Body of pancreas (tissue), 4 donors: ENCODE measurements at places on chromosomes 4 and X.

- no peak for DNase-seq
These were observed 32.3 kb upstream of the PLAC8 start for GRCh38 chr4:83146841-83147240.

- DNase-seq, result no peak
These were observed 100.8 kb upstream of the TENM3 start for GRCh38 chr4:182142176-182143085.

GRCh38 chr4:158496030-158496741 is 25.5 kb upstream of the RXFP1 start:
- DNase-seq, result peak; percentile 64

DNA sequence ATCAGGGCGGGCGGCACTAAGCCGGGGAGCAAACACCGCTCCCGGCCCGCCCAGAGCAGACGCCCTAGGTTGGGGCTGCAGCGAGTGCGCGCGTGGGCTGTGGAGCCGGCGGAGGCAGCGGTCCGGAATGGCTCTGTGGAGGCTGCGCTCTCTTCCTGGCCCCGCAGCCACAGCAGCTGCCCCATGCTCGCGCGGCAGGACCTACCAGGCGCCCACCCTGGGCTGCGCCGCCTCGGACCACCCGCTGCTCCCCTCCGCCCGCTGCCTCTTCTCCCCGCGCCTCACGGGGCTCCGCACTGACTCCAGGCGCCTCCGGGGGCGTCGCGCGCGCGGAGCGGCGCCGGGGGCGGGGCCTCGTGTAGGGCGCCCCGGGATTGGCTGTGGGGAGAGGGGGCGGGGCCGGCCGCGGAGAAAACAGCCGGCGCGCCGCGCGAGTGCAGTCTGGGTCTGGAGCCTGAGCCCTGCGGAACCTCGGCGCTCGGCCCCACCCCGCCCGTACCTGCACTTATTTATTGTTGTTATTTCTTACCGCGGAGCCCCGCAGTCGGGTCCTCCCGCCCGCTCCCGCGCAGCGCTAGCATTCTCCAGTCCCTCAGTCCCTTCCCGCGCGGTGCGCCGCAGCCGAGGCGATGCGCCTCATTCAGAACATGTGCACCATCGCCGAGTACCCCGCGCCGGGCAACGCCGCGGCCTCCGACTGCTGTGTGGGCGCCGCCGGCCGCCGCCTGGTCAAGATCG is at the start of gene RASL11B:
Gene RASL11B, plus strand, starts transcription at position 439 of the 738 bp plus-strand sequence. Its CDS starts 191 bp downstream, at position 630.
- DNase-seq, result peak; percentile 85

DNA sequence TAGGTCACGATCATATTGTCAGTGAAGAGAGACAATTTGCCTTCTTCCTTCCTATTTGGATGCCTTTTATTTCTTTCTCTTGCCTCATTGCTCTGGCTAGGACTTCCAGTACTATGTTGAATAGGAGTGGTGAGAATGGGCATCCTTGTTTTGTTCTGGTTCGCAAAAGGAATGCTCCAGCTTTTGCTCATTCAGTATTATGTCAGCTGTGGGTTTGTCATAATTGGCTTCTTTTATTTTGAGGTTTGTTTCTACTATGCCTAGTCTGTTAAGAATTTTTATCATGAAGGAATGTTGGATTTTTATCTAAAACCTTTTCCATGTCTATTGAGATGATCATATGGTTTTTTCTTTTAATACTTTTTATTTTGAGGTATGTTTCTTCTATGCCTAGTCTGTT is 152.3 kb upstream of the MAD2L1 start:
- no peak for DNase-seq

DNA sequence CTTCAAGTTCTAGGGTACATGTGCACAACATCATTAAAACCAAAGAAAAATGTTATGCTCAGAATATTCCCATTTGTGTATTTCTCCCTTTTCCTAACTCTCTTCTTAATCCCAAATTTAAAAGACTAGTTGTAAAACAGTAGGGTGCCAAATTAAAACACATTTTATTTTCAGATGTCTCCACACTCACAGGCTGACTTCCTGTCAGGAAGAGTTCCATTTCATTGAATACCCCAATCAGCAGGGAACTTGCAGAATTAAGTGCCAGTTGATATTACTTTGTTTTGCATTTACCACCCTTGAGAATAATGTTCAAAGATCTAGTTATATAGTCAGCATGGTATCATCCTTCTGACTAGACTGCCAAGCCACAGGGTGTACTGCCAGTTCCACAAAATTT is 207.9 kb downstream of the MAB21L2 start:
- DNase-seq, result no peak

DNA sequence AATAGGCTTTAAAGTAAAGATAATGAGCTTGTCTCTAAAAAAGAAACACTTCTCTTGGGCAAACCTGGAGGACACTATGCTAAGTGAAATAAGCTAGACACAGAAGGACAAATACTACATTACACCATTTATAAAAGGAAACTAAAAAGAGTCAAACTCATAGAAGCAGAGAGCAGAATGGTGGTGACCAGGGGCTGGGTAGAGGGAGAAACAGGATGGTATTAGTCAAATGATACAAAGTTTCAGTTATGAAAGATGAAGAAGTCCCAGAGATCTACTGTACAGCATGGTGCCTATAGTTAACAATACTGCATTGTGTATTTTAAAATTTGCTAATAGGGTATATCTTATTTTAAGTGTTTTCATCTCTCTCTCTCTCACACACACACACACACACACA is 28.5 kb downstream of the ACSL4 start:
- DNase-seq, result no peak

DNA sequence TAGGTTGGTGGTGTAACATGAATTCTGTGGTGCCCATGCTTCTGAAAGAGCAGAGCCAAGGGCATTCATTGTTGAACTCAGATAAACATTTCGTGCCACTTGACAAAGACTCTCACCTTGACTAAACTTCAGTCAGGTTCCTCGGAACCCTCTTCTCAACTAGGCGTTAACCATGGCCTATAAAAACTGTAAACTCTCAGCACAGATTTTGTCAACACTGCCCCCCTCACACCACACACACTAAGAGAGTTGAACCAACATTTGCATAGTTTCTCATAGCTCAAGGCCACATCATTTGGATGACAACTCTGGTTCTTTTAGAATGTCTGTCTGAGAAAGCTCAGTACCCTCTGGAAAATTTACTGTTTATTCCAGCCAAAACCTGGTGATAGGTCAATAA is 28.1 kb downstream of the CASP6 start:
- no peak for DNase-seq

DNA sequence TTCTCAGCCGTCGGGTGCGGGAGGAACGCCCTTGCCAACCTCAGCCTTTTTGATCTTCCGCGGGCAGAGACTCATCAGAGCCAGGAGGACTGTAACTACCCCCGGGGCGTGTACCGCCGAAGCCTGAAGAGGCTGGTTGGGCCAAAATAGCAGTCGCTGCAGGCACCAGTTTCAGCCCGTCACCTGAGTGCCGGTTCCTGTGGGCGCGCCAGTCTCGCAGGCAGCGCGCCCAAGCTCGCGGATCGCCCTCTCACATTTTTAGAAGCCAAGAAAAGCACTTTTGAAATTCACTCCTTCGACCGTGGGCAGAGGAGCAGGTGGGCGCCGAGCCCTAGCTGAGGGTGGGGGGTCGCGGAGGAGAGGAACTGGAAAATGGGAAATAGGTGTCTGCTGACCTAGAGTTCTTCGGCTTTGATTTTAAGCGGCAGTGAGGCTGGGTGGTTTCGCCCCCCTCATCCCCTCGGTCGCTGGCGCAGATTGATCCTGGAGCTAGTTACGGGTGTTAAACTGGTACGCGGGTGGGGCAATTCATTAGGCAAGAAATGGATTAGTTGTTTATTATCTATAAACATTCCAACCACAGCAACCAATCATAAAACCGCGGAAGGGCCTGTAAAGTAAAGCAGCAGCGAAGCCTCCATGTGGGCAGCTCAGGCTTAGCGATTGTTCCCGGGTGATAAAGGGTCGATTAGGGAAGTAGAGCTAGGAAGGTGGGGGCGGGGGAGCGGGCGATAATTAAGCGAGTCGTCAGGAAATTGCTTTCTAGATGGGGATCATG is 69.2 kb downstream of the FBXO8 start:
- DNase-seq, result no peak

- no peak for DNase-seq
These were observed 139.5 kb upstream of the NOCT start for GRCh38 chr4:138875891-138876608.

- DNase-seq, result no peak
These were observed 8.8 kb downstream of the HTT-AS start for GRCh38 chr4:3065551-3065950.

DNA sequence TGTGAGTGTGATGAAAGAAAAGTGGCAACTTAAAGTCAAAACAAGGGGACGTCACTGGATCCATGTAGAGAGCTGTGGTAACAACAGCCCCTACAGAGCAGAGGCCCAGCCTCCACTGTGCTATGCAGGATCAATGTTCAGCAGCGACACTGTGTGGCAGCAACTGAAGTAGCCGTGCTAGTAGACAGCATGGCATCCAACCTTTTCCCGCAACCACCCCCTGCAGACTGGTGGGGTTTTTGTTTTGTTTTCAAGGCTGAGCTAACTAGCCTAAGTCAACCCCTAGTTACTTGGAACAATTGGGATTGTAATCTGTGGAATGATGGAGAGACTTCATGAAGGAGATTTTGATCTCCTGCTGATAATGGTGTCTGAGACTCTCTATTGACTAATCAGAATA is 44.4 kb upstream of the PPARGC1A start:
- no peak for DNase-seq
